ENCODE measurements at places on chromosomes 6 and 20.

DNA sequence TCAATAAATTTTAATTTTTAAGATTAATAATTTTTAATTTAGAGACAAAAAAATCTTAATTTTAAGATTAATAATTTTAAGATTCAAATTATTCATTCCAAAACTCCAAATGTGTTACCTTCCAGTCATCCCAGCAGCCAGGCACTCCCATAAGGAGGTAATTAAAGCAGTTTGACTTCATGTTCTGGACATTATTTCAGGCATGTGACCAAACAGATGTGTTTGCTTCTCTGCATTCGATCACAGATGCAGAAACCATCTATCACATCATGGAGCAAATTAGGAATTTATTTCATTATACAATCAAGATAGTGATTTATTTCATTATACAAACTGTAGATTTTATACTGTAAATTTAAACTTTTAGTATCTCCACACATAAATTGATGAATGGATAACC, 150.3 kb downstream of the AKAP7 start:
- DNase-seq = no peak

DNA sequence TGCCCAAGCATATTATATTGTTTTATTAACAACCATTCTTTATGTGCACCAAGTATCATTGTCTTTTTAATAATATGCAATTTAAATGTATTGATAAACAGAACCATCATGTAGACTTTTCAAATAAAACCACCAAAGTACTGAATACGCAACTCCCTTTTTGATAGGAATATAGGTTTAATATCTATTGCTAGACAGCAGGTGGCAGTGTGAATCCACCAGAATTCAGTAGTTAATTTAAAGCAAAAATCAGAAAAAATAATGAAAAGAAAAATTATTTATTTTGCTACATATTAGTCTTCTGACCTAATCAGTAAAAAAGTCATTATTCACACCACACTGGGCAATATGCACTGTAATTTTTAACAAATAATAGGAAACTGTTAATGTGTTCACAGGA, 143.7 kb downstream of the KLHL32 start:
- no peak for DNase-seq

GRCh38 chr6:819122-819521, 126.2 kb upstream of the EXOC2 start:
- no peak for DNase-seq

- no peak for DNase-seq
Observed at GRCh38 chr6:47380251-47380650, 70.5 kb upstream of the TNFRSF21 start.

DNA sequence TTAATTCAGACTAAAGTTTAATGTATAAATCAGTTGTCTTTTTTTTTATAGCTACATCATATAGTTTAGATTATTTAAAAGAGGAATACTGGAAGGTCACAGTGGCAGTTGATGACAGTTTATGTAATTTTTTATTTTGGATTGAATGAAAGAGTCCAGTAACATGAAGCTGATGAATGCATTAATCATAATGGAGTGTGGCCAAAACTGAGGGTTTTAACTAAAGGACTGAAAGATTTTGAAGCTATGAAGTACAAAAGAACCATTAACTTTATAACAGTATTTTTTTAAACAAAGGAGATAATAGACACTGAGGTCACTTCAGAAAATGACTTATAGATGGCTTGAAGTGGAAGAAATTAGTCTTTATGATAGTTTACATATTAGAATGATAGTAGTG, 41.3 kb downstream of the TRMT11 start:
- no peak for DNase-seq

DNA sequence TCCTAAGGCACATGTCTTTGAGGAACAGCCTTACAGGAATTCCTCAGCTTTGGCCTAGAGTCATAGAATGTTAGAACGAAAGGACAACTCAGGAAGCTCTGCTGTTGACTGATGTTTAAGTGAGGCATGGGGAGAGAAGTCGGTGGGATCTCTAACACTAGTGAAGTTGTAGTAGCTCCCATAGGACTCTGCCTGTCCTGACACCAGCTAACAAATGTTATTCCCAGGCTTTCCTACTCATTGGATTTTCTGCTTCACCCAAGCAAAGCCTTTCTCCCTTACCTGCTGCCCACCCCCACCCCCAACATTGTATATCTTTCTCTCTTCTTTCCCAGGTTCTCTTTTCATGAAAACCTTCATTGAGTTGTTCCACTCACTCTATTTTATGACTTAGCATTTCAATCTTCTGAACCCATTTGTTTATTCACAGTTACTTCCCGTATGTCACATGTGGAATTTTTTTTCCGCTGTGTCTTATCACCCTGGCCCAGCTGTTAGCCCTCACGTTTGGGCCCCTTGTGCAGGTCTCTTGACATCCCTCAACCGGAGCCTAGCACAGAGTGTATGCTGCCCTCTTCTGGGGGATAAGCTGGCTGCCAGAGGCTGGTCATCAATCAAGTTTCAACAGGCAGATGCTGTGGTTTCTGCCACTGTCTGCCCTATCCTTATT, 39.2 kb upstream of the RNF8 start:
- DNase-seq = no peak

- no peak for DNase-seq
Observed at GRCh38 chr6:121319112-121319553, 15.1 kb downstream of the TBC1D32 start.

GRCh38 chr20:24488800-24489175, 19.4 kb downstream of the SYNDIG1 start:
- no peak for DNase-seq

DNA sequence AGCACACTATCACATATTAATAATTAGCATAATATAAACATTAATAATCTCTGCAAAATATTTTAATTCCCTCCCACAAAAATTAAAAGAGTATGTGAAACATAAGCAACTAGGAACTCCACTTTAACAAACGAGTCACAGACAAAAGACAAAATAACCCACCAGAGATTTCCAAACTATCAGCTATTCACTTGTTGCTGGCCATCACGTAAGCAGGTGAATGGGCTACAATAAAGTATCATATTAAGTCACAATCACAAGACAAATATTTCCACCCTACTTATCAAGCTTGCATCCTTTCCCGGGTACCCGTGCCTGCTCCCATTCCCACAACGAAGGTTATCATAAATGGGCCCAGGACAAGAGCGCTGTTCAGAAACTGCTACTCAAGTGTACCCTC, 2.5 kb downstream of the HDAC2 start:
- DNase-seq = no peak

DNA sequence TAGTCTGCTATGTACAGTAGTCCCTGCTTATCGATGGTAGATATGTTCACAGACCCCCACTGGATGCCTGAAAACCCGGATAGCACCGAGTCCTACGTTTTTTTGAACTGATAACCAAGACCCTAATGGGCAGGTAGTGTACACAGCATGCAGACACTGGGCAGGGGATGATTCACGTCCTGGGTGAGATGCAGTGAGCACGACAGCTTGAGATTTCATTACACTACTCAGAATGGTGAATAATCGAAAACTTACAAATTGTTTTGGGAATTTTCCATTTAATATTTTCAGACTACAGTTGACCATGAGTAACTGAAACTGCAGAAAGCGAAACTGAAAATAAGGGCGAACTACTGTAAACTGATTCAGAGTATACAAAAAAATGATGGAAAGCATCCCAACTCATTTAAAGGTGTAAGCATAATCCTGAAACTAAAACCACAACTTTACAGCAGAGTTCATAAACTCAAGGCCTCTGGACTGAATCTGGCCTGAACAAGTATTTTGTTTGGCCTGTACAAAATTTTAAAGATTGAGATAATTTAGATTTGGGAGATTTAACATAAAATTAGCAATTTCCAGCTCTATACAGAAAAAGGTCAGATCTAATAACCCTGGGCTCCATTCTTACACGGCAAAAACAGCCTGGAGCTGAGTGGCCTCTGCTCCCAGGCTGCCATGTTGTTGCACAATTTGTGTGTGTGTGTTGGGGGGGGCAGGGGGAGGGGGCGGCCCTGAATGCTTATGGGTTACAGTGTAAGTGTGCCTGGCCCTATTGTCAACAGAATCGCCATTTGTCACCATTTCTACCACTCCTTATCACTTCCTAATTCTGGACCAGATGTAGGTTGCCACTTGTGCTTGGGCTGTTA, 34.9 kb downstream of the RNF24 start:
- DNase-seq = no peak

DNA sequence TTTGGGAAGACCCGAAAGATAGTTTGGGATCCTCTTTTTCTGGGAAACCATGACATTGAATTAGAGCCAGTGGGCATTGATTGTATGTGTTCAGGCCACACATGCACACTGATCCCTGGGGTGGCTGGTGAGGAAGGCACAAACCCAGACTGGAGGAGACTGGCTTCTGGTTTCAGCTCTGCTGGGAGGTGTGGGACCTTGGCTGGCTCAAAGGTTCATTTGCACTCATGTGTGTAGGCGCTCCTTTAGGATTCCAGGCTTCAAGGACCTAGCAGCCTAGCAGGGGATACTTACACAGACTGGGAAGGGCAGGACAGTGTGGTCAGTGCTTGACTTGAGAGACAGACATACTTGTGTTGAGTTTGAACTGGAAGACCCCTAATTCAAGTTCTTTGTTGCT, 7.2 kb downstream of the RIN2 start:
- DNase-seq = no peak

- DNase-seq = no peak
Observed at GRCh38 chr6:21390532-21391213, 202.9 kb upstream of the SOX4 start.

- no peak for DNase-seq
Observed at GRCh38 chr6:21026576-21027273, 492.5 kb downstream of the CDKAL1 start.

DNA sequence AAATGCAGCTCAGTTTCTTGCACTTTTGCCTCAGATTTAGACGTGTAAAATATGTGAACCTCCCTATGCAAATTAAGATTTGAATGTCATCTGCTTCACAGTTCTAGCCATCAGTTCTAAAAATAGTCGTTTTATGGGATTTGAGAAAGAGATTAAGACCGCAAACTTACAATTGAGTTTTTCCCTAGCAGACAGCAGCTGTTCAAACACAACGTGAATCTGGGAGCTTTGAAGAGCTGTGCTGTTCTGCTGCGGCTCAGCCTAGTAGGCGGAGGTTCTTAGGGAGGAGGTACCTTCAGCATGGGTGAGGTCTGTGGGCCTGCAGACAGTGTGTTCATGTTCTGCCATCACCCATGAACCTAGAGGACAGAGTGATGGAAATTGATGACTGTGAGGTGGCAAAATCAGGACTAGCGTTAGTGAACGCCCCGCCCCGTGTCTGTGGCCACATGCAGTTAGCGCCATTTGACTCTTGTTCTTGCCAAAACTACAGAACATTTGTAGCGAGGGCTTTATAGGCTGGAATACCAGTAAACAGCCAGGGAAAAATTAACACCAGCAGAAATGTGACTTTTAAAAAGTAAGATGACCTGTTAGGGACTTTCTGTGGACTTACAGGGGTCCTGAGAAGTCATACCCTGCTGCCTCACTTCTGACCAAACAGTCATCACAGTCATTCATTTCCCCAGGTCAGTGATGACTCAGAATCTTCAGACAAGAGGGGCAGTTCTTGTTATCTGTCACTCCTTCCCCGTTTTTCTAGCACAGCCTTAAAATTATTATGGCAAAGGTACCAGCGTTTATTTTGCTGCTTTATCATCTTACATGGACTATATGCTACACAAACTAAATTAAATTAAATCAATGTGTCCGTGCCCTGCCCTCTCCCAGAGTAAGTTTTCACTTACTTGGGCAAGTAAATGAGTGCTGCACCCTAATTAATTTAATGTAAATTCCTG, 84.3 kb upstream of the TMEM181 start:
- DNase-seq = no peak

DNA sequence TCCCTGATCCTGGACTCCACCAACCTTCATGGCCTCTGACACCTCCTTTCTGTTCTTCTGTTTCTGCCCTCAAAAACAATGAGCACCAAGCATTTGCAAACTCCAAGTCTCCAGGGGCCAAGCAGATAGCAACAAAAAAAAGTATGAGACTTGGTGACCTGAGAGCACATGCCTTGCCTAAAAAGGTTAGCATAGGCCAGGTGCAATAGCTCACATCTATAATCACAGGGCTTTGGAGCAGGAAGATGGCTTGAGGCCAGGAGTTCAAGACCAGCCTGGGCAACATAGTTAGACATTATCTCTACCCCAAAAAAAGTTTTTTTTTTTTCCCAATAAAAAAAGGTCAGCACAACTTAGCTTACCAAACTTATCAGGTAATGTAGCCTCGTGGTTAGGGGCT, 13.7 kb upstream of the HM13 start:
- no peak for DNase-seq

GRCh38 chr6:25927756-25928216, 2.7 kb downstream of the SLC17A2 start:
- DNase-seq = no peak

- no peak for DNase-seq
Observed at GRCh38 chr6:102848210-102848609, 1454.7 kb downstream of the GRIK2 start.

DNA sequence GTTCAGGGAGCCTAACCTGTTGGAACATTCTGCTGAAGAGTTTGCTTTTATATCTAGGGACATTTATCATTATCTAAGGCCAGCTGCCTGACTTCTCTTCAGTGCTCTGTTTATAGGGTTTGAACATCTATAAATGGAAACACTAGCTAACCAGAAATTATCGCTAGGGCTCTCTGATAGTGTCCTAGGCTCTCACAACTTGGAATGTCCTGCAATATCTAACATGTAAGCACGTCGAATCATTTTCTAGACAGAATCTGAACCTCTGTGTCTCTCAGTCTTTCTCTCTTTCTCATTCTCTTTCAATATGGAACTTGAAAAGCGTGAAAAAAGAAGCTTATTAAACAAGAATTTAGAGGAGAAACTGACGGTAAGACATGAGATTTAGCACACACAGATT, 92.5 kb upstream of the MLIP start:
- DNase-seq = no peak

GRCh38 chr20:53935344-53936084, 134.9 kb downstream of the BCAS1 start:
- DNase-seq = no peak

DNA sequence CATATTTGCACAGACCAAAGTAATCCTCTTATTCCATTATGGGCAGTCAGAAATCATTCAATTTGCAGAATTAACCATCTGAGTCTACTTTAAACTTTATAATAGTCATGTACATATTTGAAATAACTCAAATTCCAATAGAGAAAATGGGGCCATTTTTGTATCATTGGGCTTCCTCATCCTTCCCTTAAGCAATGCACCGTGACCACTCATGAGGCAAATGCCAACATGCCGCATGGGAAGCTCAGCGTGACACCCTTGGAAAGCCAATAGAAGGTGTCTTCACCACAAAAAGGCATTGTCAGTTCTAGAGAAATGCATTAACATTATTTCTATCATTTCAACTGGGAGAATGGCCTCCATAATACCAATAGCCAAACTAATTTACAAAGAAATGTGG, 38.5 kb downstream of the SIM1 start:
- DNase-seq = no peak

DNA sequence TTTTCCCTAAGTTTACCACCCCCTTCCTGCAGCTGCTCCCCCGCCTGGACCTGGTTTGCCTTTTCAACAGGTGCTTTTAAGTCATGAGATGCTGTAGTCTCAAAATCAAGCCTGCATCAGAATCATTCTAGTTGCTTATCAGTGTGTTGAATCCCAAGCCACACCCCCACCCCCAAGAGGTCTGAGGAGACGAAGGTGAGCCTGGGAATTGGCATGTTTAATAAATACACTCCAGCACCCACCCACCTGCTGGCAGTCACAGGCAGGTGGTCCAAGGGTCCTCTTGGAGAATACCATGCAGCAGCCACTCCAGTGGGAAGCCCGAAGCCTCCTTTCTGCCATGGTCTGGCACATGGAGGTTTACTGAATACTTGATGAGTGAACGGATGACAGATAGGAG, 1.1 kb upstream of the ADIG start:
- DNase-seq = no peak

Data from stimulated activated CD8-positive, alpha-beta memory T cell treated with anti-CD3 and anti-CD28 coated beads, Interleukin-4, amount 100 ng/mL, for 4 hours (primary cell).